ENCODE measurements at places on chromosomes 2 and 18. TPM values are rescaled to one million over a fixed set of nuclear protein-coding genes. Genes with fewer than 3 reads are reported as not detected.

The ALPG gene
- not detected for total RNA-seq

DNA sequence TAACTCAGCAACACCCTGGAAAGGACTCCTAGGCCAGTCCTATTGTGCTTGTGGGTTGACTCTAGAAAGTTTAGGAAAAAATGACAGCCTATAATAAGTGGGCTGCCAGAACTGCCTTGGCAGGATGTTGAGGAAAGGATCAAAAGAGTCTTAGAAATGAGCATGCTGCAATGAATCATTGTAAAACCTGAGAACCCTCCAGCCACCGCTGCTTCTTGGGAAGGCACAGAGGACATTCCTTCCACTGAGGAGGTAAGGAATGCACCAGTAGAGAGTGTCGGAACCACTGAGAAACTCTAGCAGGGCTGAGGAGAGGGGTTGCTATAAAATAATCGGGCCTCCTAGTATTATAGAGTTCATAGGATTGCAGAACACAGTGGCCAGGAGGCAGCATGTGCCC, 146.7 kb upstream of the SMIM21 start:
- no peak for DNase-seq

- peak; percentile 60 for DNase-seq
Observed at GRCh38 chr2:47225061-47225783, 70.1 kb upstream of the STPG4 start.

DNA sequence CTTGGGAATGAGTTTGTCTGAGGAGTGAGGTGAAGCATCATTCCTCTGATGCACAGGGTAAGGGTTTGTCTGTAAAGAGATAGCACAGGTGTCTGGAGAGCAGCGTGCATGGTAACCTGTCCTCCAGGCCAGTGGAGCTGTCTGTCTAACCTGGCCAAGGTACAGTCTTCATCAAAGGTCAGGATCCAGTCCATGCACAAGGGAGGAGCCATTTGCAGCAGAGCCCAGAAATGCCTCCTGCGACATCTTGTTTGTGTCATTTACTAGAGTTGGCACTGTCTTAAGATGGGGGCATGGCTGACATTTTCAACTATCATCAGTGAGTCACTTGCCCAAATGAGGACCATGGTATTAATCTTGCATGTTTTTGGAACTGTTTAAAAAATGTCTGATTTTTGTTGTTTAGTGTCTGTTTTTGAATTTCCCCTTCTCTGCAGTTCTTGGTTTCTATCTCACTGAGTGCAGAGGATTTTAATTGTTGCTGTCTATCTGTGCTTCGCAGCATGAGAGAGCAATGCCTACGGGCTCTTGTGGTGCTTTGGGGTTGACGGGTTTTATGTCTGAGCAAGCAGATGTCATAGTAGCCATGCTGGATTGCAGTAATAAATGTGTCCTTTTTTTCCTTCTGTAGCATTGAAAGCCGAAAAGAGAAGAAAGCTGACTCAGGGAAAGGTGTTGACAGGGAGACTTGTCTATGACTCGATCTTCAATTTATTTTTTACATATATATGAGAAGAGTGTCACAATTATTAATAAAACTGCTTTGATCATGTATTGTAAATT, 91.3 kb downstream of the DPP4 start:
- DNase-seq = no peak

DNA sequence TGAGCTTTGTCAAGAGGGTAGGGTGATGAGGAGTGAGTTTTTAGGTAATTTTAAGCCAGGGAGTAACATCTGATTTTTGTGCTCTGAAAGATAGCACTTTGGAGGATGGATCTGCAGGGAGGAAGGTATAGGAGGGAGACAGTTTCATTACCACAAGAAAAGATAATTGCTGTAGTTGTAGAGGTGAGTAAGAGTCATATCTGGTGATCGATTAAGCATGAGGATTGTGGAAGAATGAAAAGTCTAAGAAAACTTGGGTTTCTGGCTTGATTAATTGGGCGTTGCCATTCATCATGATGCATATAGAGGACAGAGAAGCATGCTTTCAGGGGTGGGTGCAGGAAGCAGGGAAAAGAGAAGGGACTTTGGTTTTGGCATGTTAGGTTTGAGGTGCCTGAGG, 18.5 kb downstream of the KCMF1 start:
- DNase-seq = no peak

All from HT-29 (cell line).